ENCODE measurements at places on chromosomes 12 and 14.

- no peak for DNase-seq
Measured at GRCh38 chr14:90969531-90970166, 90.8 kb downstream of the RPS6KA5 start.

GRCh38 chr12:29980304-29980703 is 196.6 kb upstream of the TMTC1 start:
- no peak for DNase-seq

DNA sequence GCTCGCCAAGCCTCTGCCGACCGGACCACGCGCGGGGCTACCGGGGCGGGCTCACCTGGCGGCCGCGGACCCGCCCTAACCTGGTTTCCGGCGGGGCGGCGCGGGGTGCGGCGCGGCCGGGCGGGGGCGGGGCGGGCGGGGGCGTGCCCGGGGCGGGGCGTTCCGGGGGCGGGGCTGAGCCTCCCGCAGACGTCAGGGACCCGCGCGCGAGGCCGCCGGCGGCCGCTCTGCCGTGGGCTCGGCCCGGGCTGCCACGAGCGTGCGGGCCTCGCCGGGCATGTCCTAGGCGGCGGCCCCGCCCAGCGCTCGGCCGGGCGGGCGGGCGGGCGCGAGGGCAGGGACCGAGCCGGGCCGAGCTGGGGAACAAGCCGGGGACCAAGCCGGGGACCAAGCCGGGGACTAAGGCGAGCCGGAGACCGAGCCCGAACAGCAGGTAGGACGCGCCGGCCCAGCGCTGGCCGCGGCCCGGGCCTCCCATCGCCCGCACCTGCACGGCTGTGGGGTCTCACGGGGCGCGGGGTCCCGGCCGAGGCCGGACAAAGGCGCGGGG is at the start of gene CEP170B:
Gene CEP170B, plus strand, starts transcription at position 188 of the 550 bp plus-strand sequence. CDS start 3,183 bp downstream, outside the sequence.
- DNase-seq, result peak; percentile 70

DNA sequence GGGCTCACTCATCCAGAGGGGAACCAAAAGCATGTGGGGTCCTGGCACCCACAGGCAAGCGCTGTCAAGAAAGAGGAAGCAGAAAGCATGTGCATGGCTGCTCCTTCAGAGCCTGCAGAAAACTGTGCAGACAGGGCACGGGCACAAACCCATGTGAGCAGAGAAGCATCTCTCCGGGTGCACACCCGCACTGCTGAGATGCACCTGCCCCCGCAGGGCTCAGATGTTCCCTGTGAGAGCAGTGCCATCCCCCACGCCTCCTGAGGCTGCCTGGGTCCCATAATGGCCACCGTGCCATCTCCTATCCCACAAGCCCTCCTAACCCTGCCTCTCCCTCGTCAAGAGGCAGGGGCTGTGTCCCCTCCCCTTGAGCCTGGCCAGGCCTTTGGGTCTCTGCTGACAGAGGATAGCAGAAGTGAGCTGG is 32.3 kb upstream of the INF2 start:
- no peak for DNase-seq

- no peak for DNase-seq
Measured at GRCh38 chr14:35897616-35898111, 71.5 kb downstream of the BRMS1L start.

DNA sequence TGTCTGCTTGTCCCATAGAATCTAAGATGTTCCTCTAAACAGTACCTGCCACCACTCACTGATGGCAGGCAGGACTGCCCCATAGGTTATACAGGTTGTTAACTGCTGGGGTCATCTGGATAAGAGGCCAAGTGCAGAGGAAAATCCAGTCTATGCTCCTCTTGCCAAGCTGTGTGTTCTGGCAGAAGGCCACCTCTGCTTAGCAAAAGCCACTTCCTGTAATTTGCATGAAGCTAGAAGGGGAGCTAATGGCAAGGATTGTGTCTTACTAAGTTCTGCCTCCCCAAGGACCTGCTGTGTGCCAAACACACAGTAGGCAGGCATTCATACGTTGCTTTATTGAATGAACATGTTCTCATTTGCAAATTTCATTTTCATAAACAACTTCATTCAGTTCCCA is 445.4 kb downstream of the BCL11B start:
- no peak for DNase-seq

DNA sequence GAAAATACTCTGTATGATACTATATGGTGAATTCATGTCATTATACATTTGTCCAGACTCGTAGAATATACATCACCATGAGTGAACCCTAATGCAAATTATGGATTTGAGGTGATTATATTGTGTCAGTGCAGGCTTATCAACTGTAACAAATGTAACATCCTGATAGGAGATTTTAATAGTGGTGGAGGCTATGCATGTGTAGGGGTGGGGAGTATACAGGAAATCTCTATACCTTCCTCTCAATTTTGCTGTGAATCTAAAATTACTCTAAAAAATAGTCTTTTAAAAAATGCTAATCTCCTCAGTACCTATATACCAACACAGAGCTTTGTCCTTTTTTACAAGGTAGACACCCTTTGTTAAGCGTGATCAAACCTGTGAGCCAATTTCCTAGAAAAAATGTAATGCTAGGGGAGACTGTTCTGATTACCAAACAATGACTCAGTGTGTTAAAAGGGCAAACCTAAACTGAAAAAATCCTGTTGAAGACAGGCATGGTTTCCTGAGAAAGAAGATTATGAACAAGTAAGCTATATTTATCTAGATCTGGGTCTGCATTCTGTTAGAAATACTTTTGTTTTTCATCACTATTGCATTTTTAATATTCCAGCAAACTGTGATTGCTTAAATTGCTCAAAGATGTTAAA is 170.9 kb downstream of the DUSP6 start:
- DNase-seq, result no peak

DNA sequence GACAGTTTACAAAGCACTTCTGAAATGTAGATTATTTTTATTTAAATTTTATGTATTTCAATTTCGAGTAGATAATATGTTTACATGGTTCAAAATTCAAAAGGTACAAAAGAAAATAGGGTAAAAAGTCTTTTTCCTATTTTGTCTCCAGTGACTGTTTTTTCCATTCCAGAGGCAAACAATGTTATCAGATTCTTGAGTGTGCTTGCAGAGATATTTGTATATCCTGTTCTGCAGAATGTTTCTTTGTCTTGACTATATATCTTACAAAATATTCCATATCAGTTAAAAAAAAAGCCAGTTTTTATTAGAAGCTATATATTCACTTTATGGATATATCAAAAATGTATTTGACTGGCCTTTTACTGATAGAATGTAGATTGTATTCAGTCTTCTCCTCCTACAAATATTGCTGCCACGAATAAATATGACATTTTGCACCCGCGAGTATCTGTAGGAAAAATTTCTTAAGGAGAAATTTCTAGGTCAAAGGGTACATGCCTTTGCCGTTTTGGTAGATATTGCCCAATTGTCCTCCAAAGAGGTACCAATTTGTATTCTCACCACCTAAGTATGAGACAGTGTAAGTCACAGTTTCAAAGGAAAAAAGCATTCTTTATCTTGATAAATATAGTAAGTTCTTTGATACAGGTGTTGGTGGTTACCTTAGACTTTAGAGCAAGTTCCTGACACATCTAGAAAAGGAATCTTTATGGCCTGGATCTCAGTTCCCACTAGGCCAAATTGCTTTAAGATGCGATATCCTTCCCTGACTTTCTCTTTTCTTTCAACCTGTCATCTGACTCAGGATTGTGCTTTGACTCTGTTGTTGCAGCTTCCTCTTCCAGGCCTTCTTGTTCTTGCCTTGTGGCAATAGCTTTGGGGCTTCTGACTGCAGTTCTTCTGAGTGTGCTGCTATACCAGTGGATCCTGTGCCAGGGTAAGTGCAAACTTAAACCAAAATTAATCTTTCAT is 2.3 kb downstream of the KLRG1 start:
- no peak for DNase-seq

- DNase-seq, result no peak
Measured at GRCh38 chr12:58177366-58177765, 236.0 kb downstream of the ATP23 start.

GRCh38 chr12:129184127-129184928 is 331.1 kb downstream of the GLT1D1 start:
- DNase-seq, result no peak

- DNase-seq, result peak; percentile 59
Measured at GRCh38 chr14:92549859-92550230, 36.3 kb downstream of the RIN3 start.

DNA sequence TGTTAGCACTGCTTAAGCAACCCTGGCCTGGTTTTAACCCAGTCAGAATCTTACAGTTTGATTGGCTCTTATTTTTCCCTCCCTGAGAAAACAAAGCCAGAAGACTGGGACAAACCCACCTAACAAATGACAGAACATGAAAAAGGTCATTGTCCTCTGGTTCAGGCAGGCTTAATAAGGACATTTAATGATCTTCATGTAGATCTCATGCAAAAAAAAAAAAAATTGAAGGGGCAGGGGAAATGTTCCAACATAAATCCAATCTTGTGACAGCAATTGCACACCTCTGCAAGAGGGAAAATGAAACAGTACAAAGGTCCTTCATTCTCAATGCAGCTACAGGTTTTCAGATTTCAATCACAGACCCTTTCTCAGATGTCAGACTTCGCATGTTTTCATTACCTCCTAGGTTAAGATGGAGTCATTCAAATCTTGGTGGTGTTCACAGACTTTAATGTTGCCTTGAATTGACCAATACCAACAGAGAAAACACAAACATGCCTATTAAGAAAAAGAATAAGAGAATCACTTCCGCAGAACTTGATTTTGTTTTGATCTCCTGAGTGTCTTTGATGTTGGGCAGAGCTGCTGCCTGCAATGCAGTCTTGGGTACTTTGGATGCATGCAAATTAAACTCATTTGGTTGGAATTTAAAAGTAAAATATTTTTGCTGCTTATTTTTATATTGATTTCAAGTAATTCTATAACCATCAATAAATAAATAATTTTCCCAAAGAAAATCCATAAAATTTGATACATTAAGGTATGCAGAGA is 359.0 kb downstream of the BTG1 start:
- no peak for DNase-seq

DNA sequence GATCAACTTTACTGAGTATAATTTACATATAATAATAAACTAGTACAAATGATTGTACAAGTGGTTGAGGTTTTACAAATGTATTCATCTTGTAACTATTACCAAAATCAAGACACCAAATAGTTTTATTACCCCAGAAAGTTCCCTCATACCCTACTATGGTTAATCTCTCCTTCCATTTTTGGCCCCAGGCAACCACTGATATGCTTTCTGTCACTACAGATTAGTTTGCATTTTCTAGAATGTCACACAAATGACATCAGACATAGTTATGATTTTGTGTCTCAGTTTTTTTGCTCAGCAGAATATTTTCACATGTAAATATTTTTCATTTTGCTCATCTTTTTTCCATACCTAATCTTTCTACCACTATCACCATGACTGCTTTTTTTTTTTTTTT is 49.1 kb downstream of the TMX1 start:
- no peak for DNase-seq

DNA sequence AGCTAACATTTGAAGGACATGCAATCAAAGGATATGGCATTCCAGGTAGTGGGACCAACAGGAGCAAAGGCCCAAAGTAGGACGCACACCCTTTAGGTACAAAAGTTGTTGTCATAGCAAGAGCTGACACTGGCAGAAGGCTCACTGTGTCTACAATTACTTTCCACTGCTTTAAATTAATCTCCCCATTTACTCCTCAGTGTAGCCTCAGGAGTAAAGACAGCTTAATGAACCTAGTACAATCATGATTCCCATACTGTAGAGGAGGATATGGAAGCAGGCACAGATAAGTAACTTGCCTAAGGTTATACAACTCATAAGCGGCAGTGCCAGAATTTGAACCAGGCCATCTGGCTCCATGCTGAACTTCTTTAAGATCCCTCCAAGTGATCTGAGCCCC is 212.9 kb upstream of the SFSWAP start:
- DNase-seq, result no peak

DNA sequence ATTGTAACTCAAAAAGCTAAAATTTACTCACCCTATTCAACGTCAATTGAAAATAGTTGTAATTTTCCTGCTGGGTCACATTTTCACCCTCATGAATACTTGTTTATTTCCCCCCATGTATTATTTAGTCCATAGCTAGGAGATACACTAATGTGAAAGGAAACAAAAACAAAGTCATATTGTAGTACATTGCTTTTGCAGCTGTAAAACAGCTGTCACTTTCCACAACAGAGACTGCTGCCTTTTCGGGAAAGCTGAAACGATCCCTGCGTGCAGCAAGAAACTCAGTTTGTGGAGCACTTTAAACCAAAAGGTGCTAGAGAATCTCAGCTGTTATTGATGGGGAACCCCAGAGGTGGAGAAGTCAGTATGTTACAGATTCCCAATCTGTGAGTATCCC is 4.3 kb downstream of the RACGAP1 start:
- no peak for DNase-seq

GRCh38 chr12:65755596-65755978 is 68.7 kb upstream of the HMGA2 start:
- DNase-seq, result no peak

- no peak for DNase-seq
Measured at GRCh38 chr12:92218394-92219077, 72.9 kb upstream of the BTG1 start.

GRCh38 chr14:55136241-55136640 is 7.2 kb downstream of the LGALS3 start:
- no peak for DNase-seq

DNA sequence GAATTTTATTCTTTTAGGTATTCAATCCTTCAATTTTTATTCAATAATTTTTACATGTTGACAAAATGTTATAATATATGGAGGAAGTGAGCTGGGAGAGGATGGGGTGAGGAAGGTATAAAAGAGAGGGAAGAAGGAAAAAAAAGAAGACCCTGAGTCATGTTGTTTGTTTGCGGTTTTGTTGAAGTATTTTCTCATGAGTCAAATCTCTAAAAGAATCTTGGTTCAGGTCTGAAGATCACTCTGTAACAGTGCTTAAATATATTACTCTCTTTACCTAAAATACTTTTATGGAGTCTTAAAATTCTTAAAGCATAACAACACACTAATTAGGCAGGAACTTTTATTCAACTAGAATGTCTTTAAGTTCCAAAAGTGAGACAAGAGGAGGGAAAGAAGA is 489.6 kb upstream of the GARIN6 start:
- no peak for DNase-seq

- DNase-seq, result peak; percentile 20
Measured at GRCh38 chr12:132148368-132149045, 4.2 kb downstream of the NOC4L start.

DNA sequence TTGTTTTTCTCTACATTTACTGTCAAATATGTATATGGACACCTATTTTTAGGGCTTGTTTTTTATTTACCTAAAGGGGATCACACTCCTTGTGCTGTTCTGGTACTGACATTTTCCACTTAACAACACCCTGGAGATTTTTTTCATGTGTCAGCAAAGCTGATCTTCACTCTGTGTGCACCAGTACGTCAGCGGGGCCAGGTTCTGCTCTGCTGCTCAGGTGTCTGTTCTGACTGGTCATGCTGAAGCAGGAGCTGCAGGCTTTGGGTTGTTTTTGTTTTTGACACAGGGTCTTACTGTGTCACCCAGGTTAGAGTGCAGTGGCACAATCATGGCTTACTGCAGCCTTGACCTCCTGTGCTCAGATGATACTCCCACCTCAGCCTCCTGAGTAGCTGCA is 81.9 kb upstream of the CCND2 start:
- DNase-seq, result no peak

GRCh38 chr12:12336049-12336411 is 14.0 kb downstream of the MANSC1 start:
- DNase-seq, result no peak

Measured in left hindlimb (tissue), 1 donor.